ENCODE measurements at places on chromosomes 12 and 14.

DNA sequence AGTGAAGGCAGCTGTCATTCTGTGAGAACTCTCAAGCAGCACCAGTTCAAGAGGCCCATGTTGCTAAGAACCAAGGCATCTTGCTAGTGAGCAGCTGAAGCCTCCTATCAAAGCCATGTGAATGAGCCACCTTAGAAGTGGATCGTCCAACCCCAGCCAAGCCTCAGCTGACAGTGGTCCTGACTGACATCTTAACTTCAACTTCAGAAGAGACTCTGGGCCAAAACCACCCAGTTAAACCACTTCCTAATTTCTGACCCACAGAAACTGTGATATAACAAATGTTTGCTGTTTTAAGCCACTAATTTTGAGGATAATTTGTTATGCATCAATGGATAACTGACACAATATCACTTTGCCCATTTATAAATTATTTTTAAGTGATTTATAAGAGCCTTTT lies 256.0 kb downstream of the RPAP3 start:
- no peak for DNase-seq

DNA sequence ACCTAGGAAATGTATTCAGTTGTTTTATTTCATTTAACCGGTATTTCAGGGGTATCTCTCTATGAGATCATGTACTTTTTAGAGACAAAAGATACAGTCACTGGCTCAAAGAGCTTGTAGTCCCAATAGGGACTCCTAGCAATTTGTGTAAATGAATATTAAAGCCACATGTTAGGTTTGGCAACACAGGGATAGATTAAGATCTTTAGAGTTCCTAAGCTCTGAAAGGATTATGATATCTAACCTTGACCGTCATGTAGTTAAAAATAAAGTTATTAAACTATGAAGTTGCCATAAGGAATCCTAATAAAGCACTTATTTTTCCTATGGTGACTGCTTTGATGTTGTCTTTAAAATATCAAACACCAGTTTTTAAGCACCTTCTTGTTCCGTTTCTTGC lies 100.4 kb upstream of the FGD4 start:
- no peak for DNase-seq

DNA sequence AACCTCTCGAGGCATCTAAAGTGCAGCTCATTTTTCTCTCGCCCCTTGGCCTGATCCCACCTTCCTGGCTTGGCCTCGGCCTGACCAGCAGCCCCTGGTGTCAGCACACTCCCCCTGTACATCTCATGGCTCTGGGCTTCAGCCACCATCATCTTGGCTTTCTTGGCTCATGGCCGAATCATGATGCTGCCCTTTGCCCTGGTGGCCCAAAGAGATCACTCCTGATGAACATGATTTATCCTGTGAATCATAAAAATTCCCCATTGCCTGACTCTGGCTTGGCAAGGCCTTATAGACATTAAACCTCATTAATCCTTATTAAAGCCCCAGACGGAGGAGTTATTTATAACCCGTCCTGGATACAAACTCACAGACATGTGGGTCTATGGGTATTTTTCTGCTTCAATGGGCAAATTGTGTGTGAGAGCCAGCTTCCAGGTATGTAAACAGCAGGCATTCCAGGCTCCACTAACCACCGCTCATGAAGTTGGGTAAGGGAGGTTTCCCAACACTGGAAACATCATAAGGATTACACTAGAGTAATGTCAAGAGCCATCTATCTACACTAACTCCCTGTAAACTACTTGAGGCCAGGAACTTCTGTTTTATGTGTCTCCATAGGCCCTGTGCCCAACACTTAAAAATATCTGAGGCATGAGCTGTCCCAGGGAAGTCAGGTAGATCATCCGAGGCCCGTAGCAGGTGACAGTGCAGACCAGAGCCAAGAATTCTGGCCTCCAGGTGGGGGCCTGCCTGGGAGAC lies 171.2 kb downstream of the TTC8 start:
- no peak for DNase-seq

DNA sequence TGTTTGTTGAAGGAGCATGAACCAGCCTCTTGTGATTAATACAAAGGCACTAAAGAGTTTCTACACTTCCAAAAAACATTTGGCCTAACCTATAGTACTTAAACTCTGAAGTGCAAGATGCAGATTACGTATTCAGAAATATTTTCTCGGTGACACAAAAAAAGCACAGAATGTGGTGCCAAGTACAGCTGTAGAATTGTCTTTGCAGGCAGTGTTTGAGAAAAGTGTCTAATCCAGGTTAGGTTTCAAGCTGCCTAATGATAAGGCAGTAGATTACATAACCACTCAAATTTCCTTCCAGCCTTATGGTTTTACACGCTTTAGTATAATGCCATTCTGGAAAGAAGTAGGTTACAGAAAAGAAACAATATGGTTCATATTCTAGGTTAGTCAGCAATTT lies 205.2 kb downstream of the KLHL28 start:
- no peak for DNase-seq

DNA sequence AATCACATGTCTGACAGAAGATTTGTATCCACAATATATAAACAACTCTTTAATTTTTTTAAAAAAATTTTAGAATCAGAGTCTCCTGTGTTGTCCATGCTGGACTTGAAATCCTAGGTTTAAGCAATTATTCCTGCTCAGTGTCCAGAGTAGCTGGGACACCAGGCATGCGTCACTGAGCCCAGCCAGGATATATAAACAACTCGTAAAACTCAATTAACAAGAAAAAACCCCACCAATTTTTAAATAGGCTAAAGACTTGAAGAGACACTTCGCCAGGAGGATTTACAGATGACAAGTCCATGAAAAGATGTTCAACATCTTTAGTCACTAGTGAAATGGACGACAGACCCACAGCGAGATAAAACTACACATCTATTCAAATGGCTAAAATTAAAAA lies 2.0 kb upstream of the SCN8A start:
- no peak for DNase-seq

DNA sequence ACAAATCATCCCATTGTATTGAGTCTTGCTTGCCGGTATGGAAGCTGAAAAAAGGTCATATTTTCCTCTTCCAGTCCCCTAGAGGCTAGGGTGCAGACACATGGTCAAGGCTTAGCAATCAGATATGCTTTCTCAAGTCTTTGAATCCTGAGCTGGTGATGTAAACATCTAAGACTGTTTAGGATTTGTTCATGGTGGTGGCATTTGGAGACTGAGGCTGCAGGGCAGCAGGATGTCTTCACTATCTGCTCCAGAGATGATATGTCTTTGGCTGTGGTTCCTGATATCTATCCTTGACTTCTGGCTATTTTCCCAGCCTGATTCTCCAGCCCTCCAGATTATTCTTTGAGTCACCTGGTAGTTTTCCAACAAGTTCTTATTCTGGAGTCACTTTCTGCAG lies 50.5 kb upstream of the DACT1 start:
- DNase-seq, result no peak

DNA sequence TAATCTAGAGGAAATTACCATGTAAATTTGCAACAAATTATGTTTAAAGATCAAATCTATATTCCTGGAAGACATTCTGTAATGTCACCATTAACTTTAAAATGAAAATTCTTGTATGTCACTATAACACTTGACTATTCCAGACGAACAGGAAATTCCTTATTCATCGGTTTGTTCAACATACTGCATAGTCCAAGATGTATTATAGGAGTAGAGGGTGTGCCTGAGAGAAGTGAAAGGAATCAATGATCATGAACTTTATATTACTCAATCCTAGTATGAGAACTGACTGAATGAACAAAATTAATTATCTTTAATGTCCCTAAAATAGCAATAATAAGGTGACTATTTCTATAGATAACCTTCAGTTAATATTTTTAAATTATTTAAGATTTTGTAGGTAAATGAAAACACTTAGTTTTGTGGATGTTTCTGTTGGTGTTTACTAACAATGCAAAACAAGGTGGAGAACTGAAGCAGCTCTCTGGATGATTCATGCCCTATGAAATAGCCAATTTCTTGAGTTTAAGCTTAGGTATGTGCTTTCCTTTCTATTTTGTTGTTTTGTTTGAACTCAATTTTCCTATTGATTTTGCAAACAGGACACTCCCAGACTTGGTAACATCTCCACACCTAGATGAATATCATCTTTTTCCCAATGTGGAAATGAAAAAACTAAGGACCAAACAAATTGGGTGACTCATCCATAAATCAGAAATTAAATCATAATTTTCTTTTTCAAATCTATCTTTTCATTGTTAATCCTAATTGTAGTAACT lies 18.2 kb upstream of the ITPR2 start:
- DNase-seq, result no peak

- peak; percentile 33 for DNase-seq
Measured at GRCh38 chr14:92121207-92121669, 268 bp downstream of the NDUFB1 start.

GRCh38 chr14:102678394-102678793 lies 85.9 kb downstream of the RCOR1 start:
- DNase-seq, result no peak

DNA sequence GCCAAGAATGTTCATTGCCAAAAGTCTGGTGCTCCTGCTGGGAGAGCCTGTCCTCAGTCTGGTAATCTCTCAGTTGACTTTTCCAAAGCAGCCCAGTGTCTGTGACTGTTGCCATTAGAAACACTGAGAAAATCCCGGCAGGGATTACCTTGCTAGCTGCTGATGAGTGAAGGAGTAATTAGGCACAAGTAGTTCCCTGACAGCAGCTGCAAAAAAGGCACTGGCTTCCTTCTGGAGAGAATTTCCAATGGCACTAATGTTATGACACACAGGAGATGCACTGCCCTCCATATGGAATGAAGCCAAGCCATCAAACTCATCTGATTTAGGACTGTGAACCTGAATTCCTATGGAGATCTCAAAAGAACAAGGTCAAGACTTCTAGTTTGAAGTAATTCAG lies 1321.2 kb upstream of the SEL1L start:
- no peak for DNase-seq

DNA sequence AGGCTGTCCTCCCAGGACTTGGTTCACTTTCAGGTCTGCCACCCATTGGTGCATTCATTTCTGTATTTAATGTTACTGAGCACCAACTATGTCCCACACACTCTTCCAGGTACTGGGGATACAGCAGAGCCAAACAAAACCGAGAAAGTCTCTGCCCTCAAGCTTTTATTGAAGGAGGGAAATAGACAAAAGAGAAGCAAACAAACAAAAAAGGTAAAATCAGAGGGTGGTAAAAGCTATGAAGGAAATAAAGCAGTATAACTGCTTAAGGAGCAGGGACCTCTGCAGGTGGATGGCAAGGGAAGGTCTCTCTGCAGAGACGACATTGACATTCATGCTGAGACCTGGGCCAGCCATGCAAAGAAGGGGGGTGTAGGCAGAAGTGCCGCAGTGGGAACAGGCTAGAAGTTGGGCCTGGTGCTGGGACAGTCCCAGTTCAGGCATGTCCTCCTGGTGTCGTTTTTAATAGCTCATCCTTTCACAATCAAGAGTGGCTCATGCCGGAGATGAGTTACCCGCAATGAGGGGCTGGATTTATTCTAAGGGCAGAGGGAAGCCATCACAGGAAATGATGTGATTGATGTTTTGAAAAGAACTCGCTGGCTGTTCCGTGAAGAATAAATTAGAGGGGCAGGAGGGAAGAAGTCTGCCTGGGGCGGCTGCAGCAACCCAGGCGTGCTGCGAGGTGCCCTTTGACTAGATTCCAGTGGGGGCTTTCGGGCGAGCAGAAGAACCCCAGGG lies 72.8 kb downstream of the IRF2BPL start:
- DNase-seq, result no peak

DNA sequence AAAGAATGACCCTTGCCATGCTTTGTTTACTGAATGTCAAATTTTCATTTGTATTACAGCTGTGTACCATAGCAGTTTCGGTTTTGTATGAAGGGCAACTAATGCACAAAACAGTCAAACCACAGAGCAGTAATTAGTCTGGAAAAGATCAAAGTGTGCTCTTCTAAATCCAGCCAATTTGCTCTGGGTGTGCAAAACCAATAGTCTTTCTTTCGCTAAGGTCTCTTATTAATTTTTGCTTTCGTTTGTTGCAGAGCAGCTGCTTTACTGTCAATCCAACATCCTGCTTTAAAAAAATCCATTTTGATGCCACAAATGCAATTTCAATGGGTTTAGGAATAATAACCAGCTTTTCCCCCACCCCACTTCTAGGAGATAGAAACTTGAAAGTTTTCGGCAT lies 114.2 kb downstream of the BRMS1L start:
- no peak for DNase-seq

GRCh38 chr12:94563286-94563685 lies 87.1 kb downstream of the TMCC3 start:
- DNase-seq, result no peak

DNA sequence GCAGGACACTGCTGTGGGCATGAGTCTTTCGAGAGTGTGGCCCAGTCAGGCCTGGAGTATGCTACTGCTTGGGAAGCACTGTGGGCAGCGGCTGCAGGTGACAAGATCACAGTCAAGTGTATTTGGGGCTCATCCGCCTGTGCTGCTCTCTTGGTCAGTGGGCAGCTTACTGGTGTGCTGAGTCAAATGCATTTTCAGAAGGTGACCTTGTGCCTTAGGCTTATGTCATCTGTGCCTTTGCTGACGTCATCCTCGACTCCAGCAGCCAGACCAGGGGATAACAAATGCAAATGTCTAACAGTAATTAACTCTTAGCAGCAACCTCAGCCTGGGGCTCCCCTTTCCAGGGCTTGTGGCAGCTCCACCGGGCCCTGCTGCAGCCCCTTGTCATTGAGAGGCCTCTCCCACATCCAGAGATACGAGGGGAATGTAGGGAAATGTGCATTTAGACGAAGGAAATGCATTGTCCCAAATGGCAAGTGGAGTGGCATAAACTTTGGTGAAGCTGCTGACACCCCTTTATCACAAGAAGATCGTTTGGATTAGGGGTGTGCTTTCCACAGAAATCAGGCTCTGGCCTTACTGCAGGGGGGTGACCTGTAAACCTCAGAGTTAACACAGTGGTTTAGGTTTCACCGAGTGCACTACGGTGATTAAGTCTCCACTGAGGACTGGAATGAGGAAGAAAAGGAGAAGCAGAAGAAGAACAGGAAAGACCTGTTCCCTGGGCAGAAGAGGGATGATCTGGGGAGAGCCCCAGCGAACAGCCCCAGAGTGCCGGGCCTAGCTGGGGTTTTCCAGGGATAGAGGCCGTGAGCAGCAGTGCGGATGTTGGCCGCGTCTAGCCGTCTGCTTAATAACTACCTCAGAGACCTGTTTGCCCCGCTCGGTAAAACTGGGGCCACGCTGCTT lies 39.7 kb downstream of the PSMA6 start:
- peak; percentile 44 for DNase-seq

DNA sequence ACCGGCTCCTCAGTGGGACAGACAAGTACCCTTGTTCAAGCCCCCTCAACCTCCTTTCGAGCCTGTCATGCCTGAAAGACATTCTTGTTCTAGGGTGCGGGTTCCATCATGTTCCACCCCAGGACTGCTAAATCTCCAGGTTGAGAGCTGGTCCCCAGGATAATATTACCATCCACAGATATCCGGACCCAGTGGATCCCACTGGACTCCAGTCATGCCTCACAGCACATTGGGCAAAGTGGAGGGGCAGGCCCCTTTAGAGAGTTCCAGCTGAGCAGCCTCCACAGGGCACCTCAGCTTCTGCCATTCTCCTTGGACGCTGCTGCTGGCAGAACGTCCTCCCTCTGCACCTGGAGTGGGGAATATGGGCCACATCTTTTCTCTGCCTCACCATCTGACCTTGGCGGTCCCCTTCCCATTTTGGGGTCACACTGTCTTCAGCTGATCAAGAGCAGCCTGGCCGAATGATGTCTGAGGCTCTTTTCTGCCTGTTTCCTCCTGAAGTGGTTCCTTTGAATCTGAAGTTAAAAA lies 137.4 kb downstream of the BCL11B start:
- no peak for DNase-seq

GRCh38 chr14:45811155-45811554 lies 558.2 kb upstream of the MIS18BP1 start:
- peak; percentile 14 for DNase-seq

GRCh38 chr12:64801381-64801780 lies 23.1 kb upstream of the TBC1D30 start:
- DNase-seq, result peak; percentile 40

GRCh38 chr14:54901380-54902142 lies 1.1 kb downstream of the GCH1 start:
- no peak for DNase-seq

Measured in iPS-NIHi11 (cell line).